WTC11 (cell line): ENCODE measurements at places on chromosomes 2 and 18.

DNA sequence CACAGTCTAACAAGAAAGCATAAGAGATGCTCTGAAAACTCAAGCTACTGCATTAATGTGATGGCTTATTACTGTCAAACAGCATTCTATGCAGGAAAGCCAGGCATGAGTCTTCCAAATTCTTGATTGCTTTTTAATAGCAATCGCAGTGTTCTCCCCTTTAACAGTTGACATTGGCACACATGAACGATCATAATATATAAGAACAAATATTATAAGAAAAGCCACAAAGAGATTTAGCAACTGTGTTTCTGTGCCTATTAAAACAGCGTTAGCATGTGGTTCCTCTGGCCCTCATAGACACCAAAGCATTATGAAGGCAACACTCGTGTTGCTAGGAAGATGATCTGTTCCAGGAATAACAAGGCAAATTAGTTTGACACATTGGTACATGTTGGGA, 245.0 kb downstream of the ACKR3 start:
- H3K4me3 ChIP-seq: no peak overlapping the region
- no peaks in the 10 kb centered on the region for H3K27me3 ChIP-seq
- no peak for DNase-seq

- peak; percentile 22 for DNase-seq
- H3K27me3 ChIP-seq: no peaks in the 10 kb centered on the region
- peak overlapping the region; percentile 97 for H3K4me3 ChIP-seq
- peaks cover 35% of the 10 kb centered on the region for H3K4me1 ChIP-seq
Measured at GRCh38 chr2:150486539-150487484, 655 bp downstream of the RND3 start.

- H3K27me3 ChIP-seq: peaks cover 4% of the 10 kb centered on the region; the same call in 1 of the 2 replicates
- H3K36me3 ChIP-seq: peaks cover 37% of the 10 kb centered on the region
- no peaks in the 10 kb centered on the region for H3K4me1 ChIP-seq
- H3K4me3 ChIP-seq: no peak overlapping the region
- no peak overlapping the region for H3K27ac ChIP-seq
Measured at GRCh38 chr18:44370861-44371260, 309.8 kb upstream of the SETBP1 start.

GRCh38 chr2:206935991-206936842, 3.1 kb upstream of the CPO start:
- peaks cover 6% of the 10 kb centered on the region for H3K4me1 ChIP-seq
- DNase-seq: no peak
- no peak overlapping the region for H3K27ac ChIP-seq
- H3K4me3 ChIP-seq: no peak overlapping the region
- no peaks in the 10 kb centered on the region for H3K36me3 ChIP-seq

DNA sequence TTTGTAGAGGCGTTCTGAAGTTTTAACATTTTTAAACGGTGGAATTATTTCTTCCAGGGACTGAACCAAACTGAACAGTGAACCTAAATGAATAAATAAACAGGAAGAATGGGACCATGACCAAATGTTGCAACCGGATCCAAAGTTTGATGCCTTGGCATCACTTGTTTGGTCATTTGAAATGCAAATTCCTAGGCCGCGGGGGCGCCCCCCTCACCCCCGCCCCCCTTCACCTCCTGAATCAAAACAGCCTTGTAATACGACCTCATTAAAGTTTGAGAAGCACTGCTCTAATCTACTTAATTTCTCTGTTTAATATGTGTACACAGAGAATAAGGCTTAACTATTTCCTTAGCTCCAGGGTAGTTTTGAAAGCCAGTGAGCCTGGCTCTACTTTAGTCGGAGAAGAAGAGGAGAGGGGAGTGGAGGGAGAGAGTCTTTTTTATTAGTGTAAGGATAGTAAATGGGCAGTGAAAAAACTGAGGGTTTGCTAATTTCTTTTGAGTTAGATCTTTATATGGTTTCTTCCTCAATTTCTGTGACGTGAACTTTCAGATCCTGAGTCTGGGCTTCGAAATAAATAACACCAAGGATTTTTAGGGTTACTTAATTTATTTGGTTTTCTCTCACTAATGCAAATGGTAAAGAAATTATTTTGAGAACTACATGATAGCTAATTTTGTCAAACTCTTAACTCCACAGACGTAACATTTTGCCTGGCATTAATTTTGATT, 5.7 kb downstream of the C2orf80 start:
- peak overlapping the region; percentile 67 for H3K4me3 ChIP-seq
- H3K27ac ChIP-seq: peak overlapping the region; percentile 89
- H3K27me3 ChIP-seq: no peaks in the 10 kb centered on the region
- no peak for DNase-seq

DNA sequence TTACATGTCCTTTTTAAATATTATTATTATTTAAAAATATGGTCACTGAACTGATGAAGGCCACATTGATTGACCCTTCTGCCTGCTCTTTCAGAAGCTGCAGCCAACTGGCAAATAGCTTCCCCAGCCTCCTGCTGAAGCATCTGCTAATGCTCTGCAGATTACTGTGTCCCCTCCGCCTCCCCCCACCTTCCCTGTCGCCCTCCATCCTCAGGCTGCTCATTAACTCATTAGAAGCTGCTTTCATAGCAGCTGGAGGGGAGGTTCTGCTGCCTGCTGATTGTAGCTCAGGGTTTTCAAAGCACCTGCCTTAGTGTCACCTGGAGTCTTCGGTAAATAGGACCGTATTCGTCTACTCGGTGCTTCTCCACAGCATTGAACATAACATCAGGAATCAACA, 24.8 kb upstream of the LMAN1 start:
- peaks cover 40% of the 10 kb centered on the region for H3K4me1 ChIP-seq
- no peak overlapping the region for H3K27ac ChIP-seq
- peaks cover 98% of the 10 kb centered on the region for H3K27me3 ChIP-seq
- DNase-seq: no peak
- no peak overlapping the region for H3K4me3 ChIP-seq

- no peak for DNase-seq
- no peak overlapping the region; the same call in 1 of the 2 replicates for H3K27ac ChIP-seq
- no peak overlapping the region for H3K4me3 ChIP-seq
- H3K4me1 ChIP-seq: peaks cover 25% of the 10 kb centered on the region
- no peaks in the 10 kb centered on the region for H3K36me3 ChIP-seq
Measured at GRCh38 chr18:34806527-34806926, 96.4 kb downstream of the DTNA start.

- H3K36me3 ChIP-seq: peaks cover 13% of the 10 kb centered on the region
- H3K4me3 ChIP-seq: no peak overlapping the region
- DNase-seq: no peak
Measured at GRCh38 chr18:42330296-42330695, 375.3 kb downstream of the PIK3C3 start.

- H3K27me3 ChIP-seq: peaks cover 2% of the 10 kb centered on the region; the same call in 1 of the 2 replicates
- H3K36me3 ChIP-seq: no peaks in the 10 kb centered on the region
- DNase-seq: no peak
- H3K27ac ChIP-seq: peak overlapping the region; percentile 52; the same call in 1 of the 2 replicates
- no peak overlapping the region for H3K4me3 ChIP-seq
- peaks cover 49% of the 10 kb centered on the region for H3K4me1 ChIP-seq
Measured at GRCh38 chr2:75432761-75433361, 127.9 kb downstream of the EVA1A start.

DNA sequence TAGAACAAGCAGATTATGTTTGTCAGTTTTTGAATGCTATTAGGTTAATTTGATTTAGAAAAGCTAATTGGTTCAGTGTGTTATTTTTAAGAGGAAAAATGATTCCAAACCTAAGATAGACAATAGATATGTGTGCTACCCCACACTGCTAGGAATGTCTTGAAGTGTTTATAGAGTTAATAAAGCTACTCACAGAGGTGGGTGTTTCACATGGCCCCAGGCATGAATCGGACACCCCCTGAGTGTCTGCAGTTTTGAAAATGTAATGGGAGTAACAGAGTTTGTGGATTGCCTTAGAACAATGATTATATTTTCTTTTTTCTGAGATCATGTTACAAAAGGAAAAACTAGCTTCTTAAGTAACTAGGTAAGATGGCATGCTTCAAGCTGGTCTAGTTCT, 348.3 kb downstream of the ADCYAP1 start:
- H3K27ac ChIP-seq: no peak overlapping the region
- H3K4me1 ChIP-seq: peaks cover 12% of the 10 kb centered on the region
- DNase-seq: no peak
- no peak overlapping the region for H3K4me3 ChIP-seq
- H3K36me3 ChIP-seq: no peaks in the 10 kb centered on the region; the same call in 1 of the 2 replicates

DNA sequence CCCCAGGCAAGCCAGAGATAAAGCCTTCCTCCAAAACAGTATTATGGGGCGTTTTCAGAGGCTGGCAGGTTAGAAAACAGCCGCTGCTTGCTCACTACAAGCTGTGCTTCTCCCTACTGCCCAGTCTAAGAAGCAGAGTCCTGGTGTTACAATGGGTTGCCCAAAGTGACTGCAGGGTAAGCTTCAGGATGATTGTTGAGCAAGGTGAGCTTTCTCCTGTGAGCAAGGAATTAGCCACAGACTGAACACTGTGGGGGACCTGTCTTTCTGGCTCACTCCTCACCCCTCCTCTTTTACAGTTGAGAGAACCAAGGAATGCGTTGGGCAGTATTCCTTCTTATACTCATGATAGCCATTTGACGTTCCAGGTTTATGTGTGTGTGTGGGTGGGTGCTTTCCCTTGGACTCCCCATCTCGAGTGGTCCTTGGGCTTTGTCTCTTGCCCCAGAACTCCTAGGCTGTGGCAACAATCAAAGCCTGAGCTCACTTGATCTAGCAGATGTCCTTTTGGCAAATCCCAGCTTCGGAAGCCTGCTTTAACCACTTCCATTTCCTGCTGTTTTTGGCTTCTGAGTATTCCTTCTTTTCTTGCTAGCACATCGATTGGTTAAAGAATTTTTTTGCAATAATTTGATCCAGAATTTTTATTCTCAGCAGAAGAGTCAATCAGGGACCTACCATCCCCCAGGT, 47.5 kb downstream of the KDM3A start:
- no peak overlapping the region for H3K27ac ChIP-seq
- peaks cover 93% of the 10 kb centered on the region for H3K36me3 ChIP-seq
- no peaks in the 10 kb centered on the region for H3K4me1 ChIP-seq

DNA sequence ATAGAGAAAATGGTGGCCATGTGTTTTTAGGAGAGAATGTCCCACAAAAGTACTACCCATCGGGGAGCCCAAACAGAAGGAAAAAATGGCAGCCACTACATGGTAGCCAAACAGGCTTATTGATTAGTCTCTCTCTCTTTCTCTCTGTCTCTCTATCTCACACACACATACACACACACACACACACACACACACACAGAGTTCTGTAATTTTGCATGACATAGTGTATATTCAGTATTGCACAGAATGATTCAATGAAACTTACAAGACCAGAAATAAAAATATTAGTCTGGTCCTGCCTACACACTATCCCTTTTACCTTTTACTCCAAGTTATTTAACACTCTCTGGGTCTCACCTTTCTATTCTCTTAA, 124.8 kb upstream of the SLC39A10 start:
- no peaks in the 10 kb centered on the region for H3K27me3 ChIP-seq
- H3K4me1 ChIP-seq: peaks cover 11% of the 10 kb centered on the region
- H3K27ac ChIP-seq: no peak overlapping the region
- DNase-seq: no peak

DNA sequence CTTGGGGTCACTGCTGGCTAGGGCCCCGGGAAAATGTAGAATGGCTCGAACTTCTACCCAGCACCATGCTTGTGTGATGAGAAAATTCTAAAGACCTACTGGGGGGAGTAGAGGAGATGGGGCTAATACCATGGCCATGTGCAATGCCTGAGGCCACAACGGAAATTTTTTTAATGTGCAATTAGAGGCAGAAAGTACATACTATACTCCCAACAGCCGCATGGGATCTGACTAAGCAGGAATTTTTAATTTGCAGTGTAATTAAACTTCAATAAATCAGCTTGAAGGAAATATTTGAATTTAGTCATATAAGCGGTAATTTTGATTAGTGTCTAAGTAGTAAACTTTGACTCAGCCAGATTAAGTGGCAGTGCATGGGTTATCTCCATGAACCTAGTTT, 53.2 kb upstream of the CNGA3 start:
- 0 out of 2 replicates have a peak, but pooled peaks cover 3% of the 10 kb centered on the region for H3K27me3 ChIP-seq
- H3K4me1 ChIP-seq: no peaks in the 10 kb centered on the region
- no peak overlapping the region for H3K4me3 ChIP-seq

DNA sequence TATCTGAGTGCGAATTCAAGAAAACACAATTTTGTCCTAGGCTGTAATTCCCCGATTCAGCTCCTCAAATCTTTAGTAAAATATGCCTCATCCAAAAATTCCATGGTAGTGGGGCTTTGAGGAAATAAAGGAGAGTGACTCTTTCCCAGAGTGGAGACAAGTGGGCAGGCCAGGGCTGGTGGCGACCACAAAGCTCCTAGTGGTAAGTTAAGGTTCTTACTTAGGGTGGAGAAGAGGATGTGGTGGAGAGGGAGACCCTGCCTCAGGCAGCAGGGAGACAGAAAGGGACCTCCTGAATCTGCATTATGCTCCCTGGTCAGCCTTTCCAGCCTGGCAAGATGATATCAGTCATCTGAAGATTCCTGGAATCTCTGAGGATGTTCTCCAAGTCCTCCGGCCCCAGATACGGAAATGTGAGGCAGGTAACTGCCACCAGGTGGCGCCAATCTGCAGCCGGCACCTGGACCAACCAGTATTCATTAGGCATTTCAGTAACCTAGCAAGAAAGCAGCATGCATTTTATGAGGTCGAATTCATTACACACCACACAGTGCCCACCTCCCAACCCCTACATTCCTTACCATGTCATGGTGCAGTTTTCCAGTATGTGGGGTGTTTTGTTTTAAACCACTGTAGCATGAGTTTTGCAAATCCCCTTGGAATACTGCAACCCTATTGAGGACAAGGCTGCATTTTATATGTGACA, 106.4 kb downstream of the POLE4 start:
- no peaks in the 10 kb centered on the region for H3K36me3 ChIP-seq
- no peak overlapping the region for H3K27ac ChIP-seq
- H3K27me3 ChIP-seq: peaks cover 25% of the 10 kb centered on the region
- peak; percentile 81 for DNase-seq
- no peak overlapping the region for H3K4me3 ChIP-seq

DNA sequence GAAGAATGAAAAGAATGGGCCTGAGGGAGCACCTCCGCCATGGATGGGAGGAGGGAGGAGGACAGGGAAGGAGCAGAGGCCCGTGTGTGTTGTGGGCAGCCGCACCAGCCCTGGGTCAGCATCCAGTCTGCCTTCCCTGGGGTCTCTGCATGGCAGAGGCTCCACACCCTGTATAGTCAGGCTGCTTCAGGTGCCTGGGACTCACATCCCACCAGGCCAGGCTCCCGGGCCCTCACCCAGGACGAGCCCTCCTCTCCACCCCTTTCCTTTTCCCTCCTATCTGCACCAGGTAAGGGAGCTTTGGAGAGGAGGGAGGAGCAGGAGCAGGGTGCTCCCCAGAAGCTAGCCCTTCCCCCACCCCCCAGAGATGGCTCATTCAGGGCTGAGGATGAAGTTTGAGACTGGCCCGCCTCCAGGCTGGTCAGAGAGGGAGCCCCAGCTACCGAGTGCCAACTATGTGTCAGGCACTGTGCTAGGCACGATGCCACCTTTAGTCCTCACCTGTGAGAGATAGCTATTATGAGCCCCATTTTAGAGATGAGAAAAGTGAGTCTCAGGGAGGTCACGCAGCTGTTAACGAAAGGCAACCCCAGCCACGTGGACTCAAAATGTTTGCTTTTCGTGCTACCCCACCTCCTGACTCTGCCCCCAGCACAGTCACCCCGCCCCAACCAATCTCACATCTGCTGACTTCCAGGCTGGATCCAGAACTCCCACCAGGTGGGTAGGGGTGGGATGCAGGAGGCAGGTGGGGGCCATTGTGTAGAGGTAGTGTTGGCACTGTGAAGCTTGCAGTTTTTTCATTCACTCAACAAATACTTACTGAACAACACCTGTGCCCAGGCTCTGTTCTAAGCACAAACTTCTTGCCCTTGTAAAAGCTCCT, 242.1 kb downstream of the DYSF start:
- peaks cover 4% of the 10 kb centered on the region; the same call in 1 of the 2 replicates for H3K27me3 ChIP-seq
- no peak for DNase-seq
- H3K4me3 ChIP-seq: no peak overlapping the region
- H3K27ac ChIP-seq: 0 out of 2 replicates have a peak overlapping the region, but pooled peaks have one; percentile 54
- H3K36me3 ChIP-seq: no peaks in the 10 kb centered on the region; the same call in 1 of the 2 replicates
